ACHN (cell line): ENCODE measurements at places on chromosomes 6 and 20.

DNA sequence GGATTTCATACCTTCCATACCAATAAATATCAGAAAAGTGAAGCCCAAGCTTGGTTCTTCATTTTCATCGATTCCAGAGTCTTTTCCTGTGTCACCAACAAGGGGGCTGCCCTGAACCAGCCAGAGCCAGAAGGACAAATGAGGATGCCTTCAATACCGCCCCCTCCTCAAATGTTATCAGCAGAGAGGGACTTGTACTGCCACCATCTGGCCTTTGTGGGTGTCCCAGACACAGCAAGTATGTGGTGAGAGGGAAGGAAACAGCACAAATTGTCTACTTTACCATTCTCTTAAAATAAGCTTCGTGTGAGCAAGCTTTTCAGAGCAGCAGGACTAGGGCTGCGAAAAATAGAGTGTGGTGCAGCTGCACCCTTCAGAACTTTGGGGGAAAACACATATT is 165.3 kb downstream of the SOBP start:
- peak; percentile 8 for DNase-seq

- DNase-seq = peak; percentile 48
These were observed 703 bp downstream of the EPHA7 start for GRCh38 chr6:93418408-93419303.

- no peak for DNase-seq
These were observed 109.7 kb downstream of the RCAN2 start for GRCh38 chr6:46381579-46381978.

DNA sequence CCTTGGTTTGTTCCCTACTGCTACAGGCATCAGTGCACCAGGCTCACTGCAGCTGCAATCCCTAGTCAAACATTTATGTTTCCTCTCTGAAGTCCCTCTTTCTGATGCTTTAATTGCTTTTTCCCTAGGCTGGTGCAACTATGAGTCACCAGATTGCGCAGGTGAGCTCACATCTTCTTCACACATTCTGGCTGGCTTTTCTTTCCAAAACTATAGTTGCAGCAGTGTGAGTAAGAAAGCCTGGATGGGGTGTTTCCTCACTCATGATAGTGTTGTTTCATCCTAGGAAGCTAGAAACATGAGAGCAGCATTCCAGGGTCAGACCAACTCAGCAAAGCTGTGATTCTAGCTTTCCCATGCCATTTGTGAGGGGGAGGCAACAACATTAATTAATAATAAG is 296.4 kb downstream of the PAX1 start:
- DNase-seq = no peak

- no peak for DNase-seq
These were observed 24.7 kb upstream of the KCNK16 start for GRCh38 chr6:39347206-39347605.

DNA sequence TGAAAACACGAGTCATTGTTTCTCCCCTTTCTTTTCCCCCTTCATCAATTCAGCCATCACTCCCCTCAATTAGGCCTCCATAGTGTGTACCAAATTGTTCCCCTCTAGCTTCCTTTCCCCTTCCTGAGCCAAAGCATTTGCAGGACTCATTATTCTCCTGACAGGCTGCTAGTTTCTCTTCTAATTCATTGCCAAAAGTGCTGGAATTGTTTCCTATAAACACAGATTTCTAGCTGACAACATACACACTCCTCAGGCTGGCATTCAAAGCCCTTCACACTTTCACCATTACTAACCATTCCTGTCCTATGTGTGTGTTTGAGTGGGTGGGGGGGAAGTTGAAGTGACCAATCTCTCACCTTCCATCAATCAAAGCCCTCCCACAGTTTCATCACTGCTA is 444.2 kb upstream of the OPRM1 start:
- no peak for DNase-seq

- DNase-seq = no peak
These were observed 4.0 kb downstream of the SOX18 start for GRCh38 chr20:64045346-64046011.

DNA sequence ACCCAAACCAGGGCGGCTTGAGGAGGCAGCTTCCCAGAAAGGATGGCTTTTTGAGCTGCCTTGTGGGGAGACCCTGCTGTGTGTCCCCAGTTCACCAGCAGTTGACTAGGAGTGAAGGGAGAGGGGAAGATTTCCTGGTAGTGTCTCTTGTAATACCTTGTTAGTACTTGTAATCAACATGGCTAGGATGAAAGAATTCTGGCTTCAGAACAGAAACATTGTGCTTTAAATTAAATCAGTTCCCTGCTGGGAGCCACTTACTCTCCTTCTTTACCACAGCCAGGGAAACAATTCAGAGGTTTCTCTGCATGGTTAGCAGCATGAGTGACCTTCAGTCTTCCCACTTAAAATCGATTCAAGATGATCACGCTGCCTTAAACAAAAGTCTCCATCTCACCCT is 525.4 kb upstream of the ID4 start:
- no peak for DNase-seq

DNA sequence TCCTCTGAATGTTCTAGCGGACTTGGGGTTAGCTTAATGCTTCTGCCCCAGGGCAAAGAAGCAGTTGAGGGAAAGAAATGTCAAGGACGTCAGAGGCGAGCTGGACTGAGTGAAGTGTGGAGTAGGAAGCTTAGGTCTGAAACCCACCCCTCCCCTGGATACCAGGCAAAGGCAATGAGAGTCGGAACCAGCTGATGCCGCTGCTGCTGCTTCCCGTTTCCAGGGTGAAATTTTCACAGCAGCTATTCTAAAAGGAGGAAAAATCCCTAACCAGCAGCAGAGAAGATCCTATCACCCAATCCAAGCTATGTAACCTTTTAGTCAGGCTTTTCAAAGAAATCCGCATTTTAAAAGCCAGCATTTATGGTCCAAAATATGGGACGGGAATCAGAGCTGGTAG is 564.3 kb downstream of the LMBRD1 start:
- no peak for DNase-seq

DNA sequence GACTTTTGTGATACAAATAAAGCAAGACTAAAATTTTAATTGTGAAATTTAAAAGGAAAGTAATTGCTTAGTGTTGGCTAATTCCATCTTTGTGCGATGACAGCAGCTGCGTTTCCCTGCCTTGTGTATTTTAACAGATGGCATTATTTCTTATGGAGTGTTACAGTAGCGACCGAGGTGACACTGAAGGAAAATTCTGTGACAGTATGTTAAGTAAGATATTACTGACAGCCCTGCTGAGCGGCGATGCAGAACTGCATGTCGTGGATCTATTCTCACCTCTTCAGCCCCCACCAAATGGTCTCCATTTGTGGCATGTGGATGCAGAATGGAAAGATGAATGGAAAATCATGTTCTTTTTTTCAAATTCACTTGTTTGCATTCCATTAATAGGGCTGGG is 289.4 kb downstream of the RNF144B start:
- DNase-seq = no peak

GRCh38 chr6:75493400-75494064 is at the start of gene FILIP1:
FILIP1 (minus strand) TSS chr6:75493800; CDS start chr6:75414972, 78,828 bp downstream.
- no peak for DNase-seq

GRCh38 chr20:34999021-34999451 is 43.4 kb downstream of the MYH7B start:
- DNase-seq = no peak

DNA sequence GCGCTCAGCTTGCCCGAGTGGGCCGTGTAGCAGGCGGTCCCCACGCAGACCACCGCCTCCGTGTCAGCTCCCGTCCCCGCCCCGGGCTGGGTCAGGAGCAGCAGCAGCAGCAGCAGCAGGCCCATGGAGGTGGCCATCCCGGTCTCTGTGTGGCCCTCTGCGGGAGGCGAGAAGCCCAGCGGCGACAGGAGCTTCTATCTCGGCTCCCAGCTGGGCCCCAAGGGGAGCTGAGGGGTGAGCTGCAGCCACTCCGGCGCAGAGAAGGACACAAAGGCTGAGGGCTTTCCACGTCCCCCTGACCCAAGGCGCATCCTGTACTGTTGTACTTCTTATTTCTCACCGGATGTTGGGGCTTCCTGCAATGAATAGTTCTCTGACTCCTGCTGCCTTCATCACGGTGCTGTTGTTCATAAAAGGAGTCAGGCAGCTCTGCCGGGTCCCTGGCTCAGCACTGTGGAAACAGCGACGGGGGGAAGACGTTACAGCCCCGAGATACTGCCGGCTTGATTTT is at the start of gene CD93:
TSS of gene CD93 (minus strand) at position 269 of the 511 bp plus-strand sequence. CDS start at position 137, 132 bp downstream.
- DNase-seq = no peak

DNA sequence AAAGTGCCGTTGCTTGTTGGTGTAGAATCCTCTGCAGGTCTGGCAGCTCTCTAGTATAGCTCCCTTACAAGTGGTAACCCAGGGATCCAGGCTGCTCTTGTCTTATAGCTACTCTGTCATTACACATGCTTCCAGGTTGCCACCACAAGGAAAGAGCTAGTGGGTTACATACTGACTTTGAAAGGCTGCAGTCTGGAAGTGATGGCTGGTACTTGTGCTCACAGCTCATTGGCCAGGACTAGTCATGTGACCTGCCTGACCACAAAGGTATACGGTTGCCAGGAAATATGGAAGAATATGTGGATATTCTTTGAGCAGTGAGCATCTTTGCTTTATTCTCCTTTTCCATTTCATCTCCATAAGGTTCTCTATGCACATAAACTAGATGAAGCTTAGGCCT is 46.0 kb downstream of the RREB1 start:
- DNase-seq = no peak

DNA sequence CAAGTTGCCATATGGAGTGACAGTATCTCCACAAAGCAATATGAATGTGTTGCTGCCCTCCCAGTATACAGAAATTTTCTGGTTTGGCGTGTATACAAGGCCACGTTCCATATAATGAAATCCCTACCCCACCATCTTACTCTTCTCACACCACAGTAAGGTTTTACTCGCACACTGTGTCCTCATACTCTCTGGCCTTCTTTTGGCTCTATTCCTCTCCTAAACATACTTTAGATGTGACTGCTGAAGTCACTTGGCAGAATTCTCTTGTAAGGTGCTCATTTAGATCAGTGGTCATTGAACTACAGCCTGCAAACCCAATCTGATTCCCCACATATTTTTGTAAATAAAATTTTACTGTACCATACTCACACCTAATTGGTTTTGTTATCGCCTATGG is 123.2 kb downstream of the RFPL4B start:
- no peak for DNase-seq

DNA sequence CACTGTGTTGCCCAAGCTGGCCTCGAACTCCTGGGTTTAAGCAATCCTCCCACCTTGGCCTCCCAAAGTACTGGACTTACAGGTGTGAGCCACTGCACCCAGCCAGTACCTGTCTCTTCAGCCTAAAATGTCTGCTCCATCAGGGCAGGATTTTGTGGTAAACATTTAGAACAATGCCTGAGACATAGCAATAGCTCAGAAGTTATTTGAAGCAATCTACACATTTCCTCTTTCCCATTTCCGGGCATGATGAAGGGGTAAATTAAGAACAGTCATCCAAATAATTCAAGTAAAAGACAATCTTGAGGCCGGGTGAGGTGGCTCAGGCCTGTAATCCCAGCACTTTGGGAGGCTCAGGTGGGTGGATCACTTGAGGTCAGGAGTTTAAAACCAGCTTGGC is 69.0 kb upstream of the ZNF217 start:
- no peak for DNase-seq

- peak; percentile 61 for DNase-seq
These were observed at the start of gene ECI2 for GRCh38 chr6:4134841-4135664. ECI2 (minus strand) TSS chr6:4135575; CDS start chr6:4135560, 15 bp downstream.
